Dorsolateral prefrontal cortex (tissue), 122 donors: ENCODE measurements at places on chromosomes 2 and 18. TPM values are rescaled to one million over a fixed set of nuclear protein-coding genes. Genes with fewer than 3 reads are reported as not detected.

- DNase-seq = peak; percentile 57
Measured at GRCh38 chr2:197198890-197199289, 111.7 kb downstream of the ANKRD44 start.

- DNase-seq = no peak
Measured at GRCh38 chr18:59691996-59692395, 5.2 kb downstream of the CCBE1 start.

DNA sequence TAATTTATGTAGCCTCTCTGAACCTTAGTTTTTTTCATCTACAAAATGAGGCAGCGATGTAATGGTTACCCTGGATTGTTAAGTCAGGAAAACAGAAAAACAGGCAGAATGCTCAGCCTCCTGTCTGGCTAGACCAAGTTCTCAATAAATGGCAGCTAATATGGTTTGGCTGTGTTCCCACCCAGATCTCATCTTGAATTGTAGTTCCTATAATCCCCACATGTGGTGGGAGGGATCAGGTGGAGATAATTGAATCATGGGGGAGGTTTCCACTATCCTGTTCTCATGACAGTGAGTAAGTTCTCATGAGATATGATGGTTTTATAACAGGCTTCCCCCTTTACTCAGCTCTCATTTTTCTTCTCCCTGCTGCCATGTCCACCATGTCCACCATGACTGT is 220.0 kb downstream of the CMPK2 start:
- no peak for DNase-seq

DNA sequence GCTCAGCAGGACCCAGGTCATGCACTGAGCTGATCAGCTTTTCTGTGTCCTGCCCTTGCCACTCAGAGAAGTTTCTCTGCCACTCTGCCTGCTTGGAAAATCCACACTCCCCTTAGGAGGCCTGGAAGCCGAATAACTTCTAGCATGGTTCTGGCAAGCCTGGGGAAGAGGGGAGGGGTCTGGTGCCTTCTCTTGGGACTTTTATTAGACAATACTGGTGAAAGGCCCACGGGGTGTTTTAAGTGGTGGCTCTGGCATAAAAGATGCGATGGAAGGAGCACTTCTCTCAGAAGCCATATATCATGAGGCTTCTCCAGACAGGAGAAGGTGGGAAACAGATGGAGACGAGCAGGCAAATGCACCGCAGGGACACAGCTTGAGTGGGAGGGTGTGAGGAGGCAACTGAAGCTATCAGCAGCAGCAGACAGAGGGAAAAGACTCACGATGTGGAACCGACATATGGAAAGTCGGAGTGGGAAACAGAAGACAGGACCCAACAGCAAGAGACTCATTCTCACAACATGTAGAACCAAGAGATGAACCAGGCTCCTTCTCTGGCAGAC is 141.8 kb upstream of the CTNNA2 start:
- peak; percentile 72 for DNase-seq

DNA sequence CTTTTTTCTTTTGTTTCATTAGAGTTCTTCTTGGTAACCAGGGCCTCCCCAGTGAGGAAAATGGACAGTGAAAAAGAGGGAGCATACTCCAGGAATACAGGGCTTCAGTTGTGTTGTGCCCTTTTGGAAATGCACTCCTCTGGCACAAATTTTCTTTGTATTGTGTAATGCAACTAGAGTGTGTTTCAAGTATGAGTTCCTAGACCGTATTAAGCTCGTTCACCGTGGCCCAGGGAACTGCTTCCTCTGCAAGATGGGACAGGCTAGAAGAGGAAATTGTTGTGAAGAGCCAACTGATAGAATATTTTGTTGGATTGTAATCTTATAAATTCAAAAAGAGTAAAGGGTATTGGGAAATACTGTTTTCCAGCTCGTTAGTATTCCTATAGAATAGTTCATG is 137.2 kb upstream of the TTC39C start:
- DNase-seq = no peak

DNA sequence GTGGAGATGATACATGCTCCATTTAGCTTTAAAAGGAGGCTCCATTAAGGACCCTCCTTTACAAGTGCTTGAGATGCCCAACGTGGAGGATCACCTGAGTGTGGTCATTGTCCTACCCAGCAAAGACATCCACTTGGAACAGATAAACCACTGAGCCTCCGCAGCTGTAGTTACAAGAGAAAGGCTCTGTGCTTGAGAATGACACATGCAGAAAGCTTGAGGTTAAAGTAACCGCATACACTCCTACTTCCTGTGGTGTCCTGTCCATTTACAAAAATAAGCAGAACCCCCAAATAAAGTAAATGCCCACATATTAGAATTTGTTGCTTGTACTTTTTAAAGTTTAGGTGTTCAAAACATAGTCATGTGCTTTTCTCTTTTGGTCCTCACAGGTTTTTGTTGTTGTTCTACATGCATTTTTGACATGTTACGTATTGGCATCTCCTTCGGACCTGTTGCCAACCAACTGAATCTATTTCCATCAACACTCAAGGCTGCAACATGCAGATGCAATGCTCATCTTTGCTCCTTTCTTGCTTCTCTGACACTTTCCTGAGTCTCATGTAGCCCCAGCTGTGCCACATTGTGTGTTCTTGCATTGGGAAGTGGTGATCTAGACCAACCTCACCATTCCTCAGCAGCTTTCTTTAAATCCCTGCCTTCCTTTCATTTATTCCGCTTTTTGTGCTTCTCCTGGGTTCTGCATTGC is 56.0 kb downstream of the SERPINB7 start:
- DNase-seq = no peak

GRCh38 chr2:169114056-169114455 is 44.7 kb downstream of the DHRS9 start:
- no peak for DNase-seq

GRCh38 chr2:179226203-179226960 is 38.2 kb downstream of the SESTD1 start:
- peak; percentile 49 for DNase-seq

GRCh38 chr2:145360129-145360790 is 840.3 kb upstream of the ZEB2 start:
- DNase-seq = no peak

GRCh38 chr18:77140030-77140429 is 7.4 kb upstream of the MBP start:
- DNase-seq = no peak

- no peak for DNase-seq
Measured at GRCh38 chr2:100909534-100910081, 89.7 kb downstream of the NPAS2 start.

- no peak for DNase-seq
Measured at GRCh38 chr18:22174341-22175145, 5.2 kb downstream of the GATA6 start.

- DNase-seq = no peak
Measured at GRCh38 chr2:199663157-199663556, 187.8 kb downstream of the FTCDNL1 start.

- peak; percentile 71 for DNase-seq
Measured at GRCh38 chr2:170873035-170873692, 55.9 kb upstream of the GORASP2 start.

- no peak for DNase-seq
Measured at GRCh38 chr2:190947711-190948251, 66.2 kb downstream of the STAT1 start.

GRCh38 chr2:170086751-170087412 is 91.1 kb upstream of the MYO3B start:
- no peak for DNase-seq

GRCh38 chr2:69244882-69245281 is 142.1 kb downstream of the GFPT1 start:
- no peak for DNase-seq

- peak; percentile 56 for DNase-seq
Measured at GRCh38 chr2:158967731-158968395, 577 bp upstream of the TANC1 start.

GRCh38 chr2:229612384-229612971 is 101.9 kb downstream of the DNER start:
- no peak for DNase-seq

GRCh38 chr2:99775585-99775984 is 285.8 kb upstream of the REV1 start:
- DNase-seq = no peak

DNA sequence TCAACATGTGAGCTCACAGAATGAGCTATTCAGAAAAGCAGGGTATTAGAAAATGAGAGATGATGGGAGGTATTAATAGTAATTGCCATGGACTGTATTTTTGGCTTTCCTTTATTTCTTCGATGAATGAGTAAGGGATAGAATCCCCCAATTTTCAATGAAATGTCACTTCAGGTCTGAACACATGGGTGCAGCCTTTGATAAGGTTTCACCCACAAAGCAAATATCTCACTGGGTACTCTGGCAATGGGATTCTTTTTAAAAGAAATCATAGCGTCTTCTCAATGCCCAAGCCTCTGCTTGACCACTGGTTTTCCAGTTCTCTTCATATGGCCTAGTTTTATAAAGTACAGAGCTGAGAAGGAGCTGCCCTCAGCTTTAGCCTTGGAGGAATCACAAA is 610.5 kb upstream of the FANCL start:
- DNase-seq = no peak

- no peak for DNase-seq
Measured at GRCh38 chr2:15170070-15170775, 390.9 kb downstream of the NBAS start.

GRCh38 chr2:135055182-135055786 is 3.2 kb downstream of the RAB3GAP1 start:
- no peak for DNase-seq

- DNase-seq = no peak
Measured at GRCh38 chr2:77155511-77155910, 366.7 kb downstream of the LRRTM4 start.

DNA sequence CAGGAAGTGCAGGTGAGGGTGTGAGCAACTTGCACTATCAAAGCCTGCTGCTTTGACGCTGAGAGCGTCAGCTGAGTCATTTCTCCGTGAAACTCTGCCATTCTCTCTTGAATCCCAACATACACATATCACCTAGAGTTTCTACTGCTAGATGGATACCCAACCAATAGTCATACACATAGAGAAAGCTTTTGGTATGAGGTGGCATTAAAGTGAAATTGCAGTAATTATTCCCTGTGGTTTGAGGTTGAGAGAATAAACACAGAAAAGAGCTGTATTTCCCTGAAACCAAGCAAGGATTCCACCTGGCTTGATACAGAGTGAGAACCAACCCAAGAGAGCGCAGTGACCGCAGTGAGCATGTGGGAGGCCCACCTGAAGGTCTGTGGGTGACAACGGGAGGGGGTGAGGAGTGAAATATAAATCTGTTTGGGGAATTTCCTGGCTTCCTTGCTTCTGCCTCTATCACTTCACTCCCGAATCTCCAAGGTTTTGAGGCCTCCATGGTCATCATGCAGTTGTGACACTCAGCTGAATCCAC is 28.8 kb upstream of the TMEM18 start:
- no peak for DNase-seq

DNA sequence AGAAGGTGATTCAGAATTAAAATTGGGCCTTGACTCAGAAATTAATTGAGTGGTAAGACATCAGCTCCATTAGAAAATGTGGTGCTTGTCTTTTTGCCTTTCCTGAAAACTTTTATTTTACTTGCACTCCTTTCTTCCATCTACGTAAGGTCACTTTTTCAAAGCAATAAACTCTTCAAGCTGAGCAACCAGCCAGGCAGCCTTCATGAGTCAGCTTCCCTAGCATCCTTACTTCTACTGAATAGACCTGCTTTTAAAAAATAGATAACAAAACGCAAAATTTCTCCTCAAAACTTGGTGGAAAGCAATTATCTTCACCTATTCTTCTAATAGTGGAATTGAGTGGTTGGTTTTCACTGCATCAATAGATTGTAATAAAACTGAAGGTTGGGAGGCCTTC is 504.2 kb downstream of the ARHGAP15 start:
- DNase-seq = no peak

- DNase-seq = no peak
Measured at GRCh38 chr2:47024046-47024445, 108.4 kb upstream of the MCFD2 start.

DNA sequence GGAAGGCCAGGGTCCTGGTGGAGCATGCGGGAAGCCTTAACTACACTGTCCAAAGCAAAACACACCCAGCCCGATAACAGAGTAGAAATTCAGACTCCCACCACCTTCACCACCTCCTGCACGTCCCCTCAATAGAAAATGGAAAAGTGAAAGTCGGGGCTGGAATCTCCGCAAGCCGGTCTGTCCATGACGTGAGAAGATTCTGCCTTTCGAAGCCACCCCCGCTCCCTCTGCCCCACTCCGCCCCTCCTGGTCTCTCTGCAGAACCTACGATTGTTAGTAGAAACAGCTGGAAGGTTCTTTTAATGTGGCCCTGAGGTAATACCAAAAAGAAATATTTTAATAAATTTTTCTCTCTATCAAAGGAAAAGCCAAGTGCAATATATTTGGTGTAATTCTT is 116.4 kb downstream of the GBX2 start:
- DNase-seq = no peak

DNA sequence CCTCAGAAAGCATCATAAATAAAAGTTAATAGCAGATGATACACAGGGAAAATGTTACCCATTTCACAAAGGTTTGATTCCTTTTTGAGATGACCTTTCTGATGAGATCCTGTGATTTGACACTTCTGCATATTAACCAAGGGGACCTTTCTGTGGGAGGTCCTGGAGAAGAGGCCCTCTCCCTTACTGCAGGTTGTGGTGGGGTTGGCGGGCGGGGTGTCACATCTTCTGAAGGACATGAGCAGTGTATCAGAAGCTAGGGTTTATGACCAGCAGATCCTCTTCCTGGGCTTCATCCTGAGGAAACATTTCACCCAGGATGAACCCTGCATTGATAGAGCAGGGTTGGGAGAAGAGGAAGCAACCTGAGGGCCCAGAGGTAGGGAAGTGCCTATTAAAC is 37.2 kb upstream of the SCLY start:
- no peak for DNase-seq

DNA sequence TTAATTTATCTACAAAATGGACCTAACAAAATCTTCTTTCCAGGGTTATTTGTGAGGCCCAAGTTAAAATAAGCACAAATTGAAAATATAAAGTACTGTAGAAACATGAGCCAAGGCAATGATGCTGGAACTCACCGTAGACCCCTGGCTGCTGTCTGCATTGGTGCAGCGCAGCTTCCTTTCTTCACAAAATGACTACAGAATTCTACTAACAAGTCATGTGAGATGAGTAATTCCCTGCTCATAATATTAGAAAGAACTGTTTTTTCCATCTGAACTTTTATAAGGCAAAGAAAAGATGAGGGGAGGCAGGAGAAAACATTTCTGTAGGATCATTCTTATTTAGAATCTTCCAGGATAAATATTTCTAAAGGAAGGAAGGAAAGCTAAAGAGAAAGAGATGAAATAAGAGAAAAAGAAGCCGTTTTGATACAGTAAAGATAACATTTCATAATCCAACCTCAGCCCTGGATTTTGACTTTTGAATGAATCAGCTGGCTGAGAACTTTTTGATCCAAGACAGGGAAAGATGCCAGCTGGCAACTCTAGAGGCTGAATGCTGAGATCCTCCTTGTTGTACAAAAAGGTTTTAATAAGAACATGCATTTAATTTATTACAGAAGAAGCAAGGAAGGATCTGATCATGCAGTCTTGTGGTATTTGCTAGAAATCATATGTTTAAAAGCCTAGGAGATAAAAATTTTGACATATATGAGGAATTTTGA is 183.9 kb upstream of the KLHL14 start:
- DNase-seq = no peak

- DNase-seq = no peak
Measured at GRCh38 chr2:98470851-98471255, 26.2 kb downstream of the INPP4A start.

The UGT1A7 gene
- not detected for total RNA-seq

The RGPD4 gene
- total RNA-seq = 0.98 TPM

The POLR1A gene
- 33.8 TPM for total RNA-seq

The RAX gene
- total RNA-seq = not detected

The C2orf72 gene
- total RNA-seq = 60.6 TPM

The MOGAT1 gene
- total RNA-seq = 0.78 TPM

The SGPP2 gene
- total RNA-seq = 22.3 TPM

The BOK gene
- 50.4 TPM for total RNA-seq

The PARD6G gene
- total RNA-seq = 4.1 TPM

The DOCK10 gene
- 225 TPM for total RNA-seq

The LRRC30 gene
- total RNA-seq = not detected

The CCDC148 gene
- 4.8 TPM for total RNA-seq

The KCMF1 gene
- total RNA-seq = 85.0 TPM
